Skeletal muscle cell (primary cell): ENCODE measurements at places on chromosomes 4 and X.
A peak's percentile ranks its signal among the peaks of the same experiment; 100 is the strongest.

DNA sequence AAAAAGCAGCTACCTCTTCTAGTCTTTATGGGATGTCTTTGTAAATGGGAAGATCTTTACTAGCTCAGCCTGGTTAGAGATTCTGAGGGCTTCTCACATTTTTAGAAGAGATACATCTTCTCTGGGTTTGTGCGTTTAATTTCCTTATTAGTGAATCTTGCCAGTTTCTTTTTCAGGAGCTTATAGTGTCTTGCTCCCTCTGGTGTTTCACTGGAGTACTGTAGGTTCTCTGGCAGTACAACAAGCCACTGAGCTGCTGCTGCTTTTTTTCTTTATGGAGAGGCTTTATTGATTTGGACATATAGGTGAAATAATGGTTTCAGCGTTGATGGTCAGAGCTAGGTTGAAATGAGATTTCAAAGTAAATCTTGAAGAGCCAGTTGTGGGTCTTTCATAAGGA is 82.9 kb downstream of the LAS1L start:
- no peak for DNase-seq

DNA sequence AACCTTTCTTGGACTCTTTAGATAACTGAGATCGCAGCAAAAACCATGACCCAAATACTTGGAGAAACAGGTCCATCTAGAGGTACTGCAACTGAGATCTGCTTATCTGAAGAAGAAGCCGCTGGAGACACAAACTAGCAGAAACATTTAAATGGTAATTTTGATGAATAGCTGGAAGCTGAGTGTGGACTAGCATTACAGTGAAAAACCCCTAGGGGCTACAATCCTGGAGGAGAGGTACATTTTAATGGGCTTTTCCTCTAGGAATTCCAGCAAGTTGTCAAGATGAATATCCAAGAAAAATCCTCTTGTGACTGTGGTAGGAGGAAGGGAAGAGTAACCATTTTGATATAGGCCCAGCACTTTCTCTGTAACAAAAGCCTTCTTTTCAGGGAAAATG is 592.5 kb upstream of the GRIA3 start:
- no peak for DNase-seq

DNA sequence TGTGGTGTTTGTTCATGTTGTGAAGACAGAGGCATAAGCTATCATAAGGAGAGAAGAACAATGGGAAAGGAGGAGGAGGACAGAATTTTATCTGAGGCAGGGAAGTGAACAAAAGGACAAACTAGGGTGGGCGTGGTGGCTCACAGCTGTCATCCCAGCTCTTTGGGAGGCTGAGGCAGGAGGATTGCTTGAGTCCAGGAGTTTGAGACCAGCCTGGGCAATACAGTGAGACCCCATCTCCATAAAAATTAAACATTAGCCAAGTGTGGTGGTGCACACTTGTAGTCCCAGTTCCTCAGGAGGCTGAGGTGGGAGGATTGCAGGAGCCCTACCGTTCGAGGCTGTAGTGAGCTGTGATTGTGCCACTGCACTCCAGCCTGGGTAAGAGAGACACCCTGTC is 49.9 kb downstream of the TMEM154 start:
- DNase-seq: no peak

DNA sequence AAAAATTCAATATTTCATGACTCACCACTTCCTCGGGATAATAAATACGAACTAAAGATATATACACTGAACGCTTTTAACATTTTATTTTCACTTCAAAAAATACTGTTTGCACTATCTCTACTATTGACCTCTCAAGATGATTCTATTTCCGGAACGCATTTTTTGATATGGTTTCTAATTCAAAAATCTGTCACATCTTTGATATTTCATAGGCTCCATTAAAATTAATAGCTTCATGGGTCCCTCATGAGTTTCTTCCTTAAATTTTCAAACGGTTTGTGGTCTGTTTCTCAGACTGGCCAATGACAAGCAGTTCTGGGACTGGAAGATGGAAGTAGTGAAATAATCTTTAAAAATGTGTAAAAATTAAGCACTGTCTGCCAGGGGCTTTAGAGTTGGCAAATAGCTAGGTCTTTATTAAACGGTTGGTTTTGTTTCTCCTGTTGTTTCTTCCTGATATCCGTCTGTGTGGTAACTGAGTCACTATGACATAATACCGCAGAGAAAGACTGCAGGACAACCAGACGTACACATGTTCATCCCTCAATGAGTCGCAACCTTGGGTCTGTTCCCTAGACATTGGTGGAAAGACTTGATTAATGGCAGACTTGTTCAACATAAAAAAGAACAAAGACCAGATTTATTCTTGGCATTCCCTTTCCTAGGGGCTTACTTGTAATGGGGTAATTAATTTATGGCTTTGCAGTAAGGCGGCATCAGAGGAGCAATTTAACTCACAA is 133.8 kb downstream of the PALLD start:
- DNase-seq: peak; percentile 73

DNA sequence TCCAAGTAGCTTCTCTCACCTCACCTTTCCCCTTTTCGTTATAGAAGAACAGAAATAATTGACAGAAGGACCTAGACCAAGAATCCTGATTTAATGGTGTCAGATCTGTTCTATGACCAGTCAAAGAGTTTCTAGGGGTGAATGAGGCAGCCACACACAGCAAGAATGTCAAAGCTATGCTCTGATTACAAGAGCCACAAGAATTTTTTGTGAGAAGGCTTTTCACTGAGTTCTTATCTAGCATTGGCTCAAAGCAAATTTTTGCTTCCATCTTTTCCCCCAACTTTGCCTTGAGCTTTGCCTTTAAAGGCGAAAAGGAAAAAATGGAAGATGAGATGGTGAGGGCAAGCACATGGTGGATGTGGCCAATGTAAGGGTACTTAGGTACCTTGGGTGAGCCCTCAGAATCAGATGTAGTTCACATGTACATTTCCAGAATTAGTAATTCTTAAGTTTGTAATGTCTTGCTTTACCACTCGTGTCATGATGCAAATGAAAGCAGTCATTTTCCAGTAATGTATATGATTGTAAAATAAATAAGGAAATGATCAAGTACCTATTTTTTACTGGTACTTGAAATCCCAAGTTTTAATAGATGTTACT is 23.5 kb downstream of the FMR1 start:
- DNase-seq: no peak

DNA sequence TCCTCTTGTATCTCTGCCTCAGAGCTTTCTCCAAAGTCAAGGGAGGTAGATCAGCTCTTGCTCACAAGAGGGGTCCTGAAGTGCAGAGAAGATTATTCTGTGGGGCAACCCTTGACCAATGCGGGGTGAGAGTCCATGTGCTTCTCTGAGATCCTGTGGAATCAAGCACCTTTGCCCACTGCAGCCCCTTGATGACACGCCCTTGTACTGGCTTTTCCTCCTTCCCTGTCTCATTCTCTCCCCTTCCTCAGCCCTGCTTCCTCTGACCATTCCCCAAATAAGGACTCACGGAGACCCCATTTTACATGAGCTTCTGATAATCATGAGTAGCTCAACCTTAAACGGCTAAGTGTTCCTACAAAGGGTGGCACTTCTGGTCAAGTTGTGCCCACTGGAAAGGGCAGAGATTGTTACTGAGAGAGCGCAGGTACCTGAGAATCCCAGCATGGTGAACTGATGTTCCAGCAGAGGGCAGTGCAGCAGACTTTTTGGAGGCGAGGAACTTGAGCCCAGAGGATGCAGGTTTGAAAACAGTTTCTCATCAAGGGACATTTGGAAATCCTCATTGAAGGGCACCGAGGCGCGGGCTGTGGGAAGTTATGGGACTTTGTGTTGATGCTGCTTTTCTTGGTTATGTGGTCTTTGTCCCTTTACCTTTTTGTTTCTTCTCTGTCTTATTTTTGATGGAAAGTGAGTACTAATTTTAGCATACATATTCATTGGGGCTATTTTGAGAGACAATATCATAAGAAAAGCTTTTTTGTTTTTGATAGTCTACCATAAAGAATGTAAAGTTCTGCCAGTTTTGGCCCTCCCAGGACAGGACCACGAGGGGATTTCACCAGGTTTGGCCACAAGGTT is 201.3 kb downstream of the RBM46 start:
- DNase-seq: peak; percentile 30

- DNase-seq: no peak
Measured at GRCh38 chrX:110089656-110090403, 86.9 kb downstream of the TMEM164 start.

- no peak for DNase-seq
Measured at GRCh38 chr4:67470871-67471270, 74.4 kb downstream of the CENPC start.

DNA sequence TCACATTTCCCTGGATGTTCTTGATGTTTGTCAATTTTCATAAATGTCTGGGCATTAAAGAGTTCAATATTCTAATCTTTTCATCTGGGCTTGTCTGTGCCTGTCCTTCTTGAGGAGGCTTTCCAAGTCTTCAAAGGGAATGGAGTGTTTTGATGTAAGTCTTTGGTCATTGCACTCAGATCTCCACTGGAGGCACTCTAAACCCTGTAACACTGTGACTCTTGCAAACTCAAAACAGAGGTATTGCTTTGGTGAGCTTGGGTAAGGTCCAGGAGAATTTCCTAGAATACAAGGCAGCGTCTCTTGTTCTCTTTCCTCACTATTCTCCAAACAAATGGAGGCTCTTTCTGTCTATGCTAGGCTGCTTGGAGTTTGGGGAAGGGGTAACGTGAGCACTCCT is 1118.1 kb upstream of the PABPC4L start:
- DNase-seq: no peak

- peak; percentile 36 for DNase-seq
Measured at GRCh38 chr4:74370912-74371311, 6.0 kb downstream of the EREG start.

DNA sequence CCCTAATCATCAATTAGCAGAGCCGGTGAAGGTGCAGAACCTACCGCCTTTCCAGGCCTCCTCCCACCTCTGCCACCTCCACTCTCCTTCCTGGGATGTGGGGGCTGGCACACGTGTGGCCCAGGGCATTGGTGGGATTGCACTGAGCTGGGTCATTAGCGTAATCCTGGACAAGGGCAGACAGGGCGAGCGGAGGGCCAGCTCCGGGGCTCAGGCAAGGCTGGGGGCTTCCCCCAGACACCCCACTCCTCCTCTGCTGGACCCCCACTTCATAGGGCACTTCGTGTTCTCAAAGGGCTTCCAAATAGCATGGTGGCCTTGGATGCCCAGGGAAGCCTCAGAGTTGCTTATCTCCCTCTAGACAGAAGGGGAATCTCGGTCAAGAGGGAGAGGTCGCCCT is 3.3 kb upstream of the OPN1LW start:
- no peak for DNase-seq

- no peak for DNase-seq
Measured at GRCh38 chr4:78534286-78534955, 17.1 kb upstream of the ANXA3 start.

DNA sequence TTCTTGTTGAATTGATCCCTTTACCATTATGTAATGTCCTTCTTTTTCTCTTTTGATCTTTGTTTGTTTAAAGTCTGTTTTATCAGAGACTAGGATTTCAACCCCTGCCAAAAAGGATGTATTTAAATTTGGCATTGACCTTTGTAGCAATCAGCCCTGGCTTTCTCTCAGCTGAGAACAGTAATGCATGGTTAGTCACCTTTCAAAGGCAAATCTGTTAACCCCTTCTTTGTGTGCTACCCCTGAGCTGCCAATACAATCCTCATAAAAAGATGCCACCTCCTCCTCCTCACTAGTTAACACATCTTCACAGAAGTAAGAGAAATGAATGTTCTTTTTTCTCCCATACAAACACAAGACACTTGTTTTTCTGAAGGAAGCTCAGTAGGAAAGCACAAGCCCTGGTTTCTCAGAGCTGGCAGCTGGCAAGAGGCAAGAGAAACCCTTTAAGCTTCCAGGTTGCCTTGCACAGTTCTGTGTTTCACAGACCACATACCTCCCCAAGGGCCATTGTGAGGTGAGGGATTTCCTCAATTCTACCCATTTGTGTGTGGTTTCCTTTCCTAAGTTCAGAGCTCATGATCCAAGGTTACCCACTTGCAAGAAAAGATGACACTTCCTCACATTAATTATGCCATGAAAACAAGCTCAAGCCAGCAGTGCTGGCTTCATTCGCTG is 122.6 kb downstream of the RCHY1 start:
- DNase-seq: no peak

DNA sequence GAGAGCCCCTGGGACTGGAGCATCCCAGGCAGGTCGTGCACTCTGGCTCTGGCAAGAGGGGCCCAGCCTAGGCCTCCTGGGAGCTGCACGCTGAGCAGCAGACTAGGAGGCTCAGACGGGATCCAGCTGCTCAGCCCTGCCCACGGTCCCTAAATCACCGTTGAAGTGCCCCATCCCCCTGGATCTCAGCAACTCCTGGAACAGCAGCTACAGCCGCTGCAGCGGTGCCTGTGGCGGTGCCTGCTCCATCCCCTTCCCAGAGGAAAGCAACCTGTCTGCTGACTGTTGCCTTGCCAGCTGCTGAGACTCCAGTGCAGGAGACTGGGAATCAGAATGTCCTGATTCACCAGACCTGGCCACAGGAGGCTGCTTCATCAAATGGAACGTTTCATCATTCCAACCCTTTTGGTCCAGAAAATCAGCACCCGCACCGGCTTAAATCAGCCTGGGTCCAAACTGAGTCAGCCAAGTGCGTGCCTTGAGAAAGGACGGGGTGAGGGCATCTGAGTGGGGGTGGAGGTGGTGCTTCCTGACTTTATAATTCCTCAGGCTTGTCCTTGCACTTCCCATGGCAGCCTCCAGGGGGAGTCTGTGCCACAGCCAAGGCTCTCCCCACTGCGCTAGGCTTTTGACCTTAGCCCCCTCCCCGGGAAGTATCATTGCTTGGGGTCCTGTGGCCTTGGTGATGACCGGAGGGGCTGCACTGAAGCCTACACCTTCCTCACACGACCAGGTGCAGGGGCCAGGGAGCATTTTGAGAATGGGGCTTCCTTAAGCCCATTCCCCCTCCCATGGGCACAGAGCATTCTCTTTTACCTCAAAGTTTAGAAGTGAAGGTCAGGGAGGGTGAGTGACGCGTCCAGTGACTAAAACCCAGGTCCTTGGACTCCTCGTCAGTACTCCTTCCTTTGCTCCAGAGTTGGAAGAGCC is 6.5 kb downstream of the ZNF185 start:
- DNase-seq: peak; percentile 53

- DNase-seq: no peak
Measured at GRCh38 chr4:122619611-122620010, 1.3 kb downstream of the IL21 start.

DNA sequence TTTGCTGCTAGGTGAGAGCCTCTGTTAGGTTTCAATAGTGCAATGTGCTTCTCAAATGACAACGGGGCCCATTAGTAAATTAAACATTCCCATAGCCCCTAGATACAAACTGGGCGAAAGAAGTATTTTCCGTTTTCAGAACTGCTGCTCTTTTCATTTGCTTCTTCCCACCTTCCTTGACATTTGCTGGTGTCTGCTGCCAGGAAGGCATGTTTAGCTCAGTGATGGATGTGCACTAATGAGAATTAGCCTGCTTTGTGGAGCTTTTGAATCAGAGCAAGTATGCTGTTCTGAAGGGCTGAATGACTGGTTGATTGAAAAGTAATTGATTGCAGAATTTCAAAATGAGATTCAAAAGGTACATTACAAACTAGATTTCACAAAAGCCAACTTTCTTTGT is 57.0 kb downstream of the SHROOM3 start:
- no peak for DNase-seq
